NCI-H1436 (cell line): ENCODE measurements at places on chromosomes 2 and 18.
A peak's percentile ranks its signal among the peaks of the same experiment; 100 is the strongest.

- DNase-seq: no peak
Measured at GRCh38 chr2:222569826-222570225, 86.1 kb downstream of the FARSB start.

DNA sequence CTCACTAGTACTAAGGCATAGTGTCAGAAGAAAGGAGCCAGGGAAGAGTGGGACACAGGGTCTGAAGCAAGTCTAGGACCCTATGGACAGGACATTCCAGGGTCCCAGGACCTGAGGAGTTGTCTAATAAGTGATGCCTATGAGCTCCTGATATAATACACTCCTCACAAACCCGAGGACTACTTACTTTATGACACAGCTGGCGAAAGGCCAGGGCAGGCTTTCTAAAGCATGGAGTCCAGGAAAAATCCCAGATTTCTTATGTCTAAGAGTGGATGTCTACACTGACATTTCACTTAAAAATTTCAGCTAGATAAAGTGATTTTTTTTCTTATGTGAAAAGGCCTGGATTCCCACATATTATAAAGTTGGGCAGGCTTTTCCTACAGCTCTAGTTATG lies 502.2 kb upstream of the SETBP1 start:
- DNase-seq: no peak

- no peak for DNase-seq
Measured at GRCh38 chr18:56252456-56252855, 385.9 kb downstream of the TXNL1 start.

GRCh38 chr2:67641312-67642045 lies 244.3 kb downstream of the ETAA1 start:
- peak; percentile 2 for DNase-seq

DNA sequence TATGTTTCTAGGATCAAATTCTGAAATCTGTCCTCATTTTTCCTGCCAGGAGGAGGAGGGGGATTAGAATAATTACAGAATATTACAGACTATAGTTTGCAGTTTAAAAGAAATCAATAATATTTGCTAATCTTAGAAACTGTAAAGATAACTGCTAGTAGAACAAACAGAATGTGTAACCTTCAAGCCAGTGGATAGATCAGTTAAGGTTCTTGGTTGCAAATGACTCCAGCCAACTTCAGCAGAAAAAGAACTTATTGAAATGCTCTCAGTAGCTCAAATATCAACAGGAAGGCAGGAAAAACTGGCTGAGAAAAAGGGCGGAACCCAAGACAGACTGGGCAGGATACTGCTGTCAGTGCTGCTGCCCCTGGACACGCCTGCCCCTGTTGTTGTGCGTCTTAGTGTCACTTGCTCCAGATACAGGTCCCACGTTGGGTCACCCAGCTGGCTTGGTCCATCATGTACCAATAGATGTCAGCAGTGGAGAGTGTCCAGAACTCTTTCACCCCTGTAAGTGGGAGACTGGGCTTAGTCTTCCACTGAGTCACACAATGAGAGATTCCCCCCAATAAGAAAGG lies 10.2 kb downstream of the NMUR1 start:
- DNase-seq: no peak

- no peak for DNase-seq
Measured at GRCh38 chr2:62524293-62524941, 18.4 kb upstream of the TMEM17 start.

DNA sequence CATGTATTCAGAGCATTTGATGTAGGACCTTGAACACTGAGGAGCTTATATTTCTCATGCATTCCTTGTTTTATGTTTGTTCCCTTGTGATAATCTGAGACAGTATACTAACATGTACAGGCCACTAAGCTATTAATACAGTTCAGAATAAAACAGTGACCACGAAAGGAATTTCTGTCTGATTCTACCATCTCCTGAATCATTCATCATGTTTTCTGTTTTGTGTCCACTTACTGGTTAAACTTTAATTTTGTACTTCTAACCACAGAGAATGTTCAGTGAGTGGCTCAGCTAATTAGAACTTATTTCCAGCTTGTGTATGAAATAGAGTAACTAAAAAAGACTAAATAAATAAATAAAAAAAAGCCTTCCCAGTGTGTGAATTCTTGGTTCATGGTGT lies 110.4 kb downstream of the LRP1B start:
- DNase-seq: no peak

DNA sequence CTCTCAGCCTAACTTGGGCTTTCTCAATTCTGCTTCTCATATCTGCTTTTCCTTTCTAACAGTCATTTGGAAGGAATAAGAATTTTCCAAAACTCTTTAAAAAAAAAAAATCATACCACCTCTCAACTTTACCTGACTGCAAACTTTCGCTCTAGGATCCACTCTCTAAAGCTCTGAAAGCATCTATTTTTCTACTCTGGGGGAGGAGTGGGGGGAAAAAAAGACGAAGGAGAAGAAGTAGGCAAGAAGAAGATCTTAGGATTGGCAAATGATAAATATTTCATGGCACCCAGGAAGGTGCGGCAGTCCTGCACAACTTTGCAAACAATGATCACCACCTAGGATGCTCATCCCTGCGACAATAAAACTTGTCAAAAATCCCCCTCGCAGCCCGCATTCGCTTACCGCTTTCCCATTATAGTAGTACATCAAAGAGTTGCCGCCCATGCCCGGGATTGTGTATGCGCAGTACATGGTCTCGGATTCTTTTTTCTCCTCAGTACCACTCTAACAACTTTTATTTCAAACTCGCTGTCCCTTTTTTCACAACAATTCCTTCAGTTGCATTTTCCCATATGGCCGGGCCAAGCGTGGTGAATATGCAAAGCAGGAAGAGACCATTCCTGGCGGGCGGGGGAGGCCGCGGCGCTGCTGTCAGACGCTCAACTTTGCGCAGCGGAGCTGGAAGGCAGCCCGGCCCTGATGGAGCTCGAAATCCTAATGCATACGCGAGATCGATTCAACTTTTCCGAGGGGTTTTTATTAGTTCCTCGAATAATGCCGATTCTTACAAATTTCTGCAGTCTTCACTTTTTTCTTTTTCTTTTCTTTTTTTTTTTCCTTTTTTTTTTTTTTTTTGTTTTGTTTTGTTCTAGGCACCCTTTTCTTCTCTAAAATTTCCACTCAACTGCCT lies 266.5 kb downstream of the TCF4 start:
- DNase-seq: peak; percentile 77

GRCh38 chr2:156663757-156664409 lies 227.7 kb downstream of the GPD2 start:
- no peak for DNase-seq

DNA sequence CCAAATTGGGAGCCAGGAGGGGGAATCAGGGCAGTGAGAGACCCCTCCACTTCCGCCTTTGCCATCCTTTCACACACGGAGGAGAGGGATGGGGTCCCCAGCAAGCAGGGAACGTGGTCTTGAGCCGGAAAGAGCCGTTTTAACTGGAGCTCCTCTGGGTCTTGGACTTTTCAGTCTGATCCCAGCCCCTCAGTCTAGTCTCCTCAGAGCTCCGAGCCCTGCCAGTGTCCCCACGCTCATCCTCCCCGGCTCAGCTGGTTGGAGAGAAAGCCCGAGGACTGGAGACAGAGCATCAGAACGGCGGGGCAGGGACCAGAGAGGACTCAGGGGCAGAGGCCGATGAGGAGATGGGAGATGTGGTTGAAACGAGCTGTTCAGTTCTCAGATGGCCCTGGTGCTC lies 26.1 kb upstream of the OTOF start:
- no peak for DNase-seq

DNA sequence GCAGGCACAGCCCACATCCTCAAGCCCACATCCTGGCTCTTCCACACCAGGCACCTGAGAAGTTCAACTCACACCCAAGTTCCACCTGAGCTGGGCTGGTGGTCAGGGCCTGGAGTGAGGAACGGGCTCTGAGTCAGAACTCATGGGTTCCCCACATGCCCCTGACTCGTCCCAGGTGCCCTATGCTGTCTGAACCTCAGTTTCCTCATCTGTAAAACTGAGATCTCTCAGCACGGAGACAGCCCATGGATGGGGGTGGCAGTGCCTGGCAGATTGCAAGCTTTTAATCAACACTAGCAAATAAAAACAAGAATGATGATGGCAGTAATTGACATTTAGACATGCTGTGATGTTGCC lies 307.8 kb downstream of the NDUFA10 start:
- DNase-seq: no peak
